ENCODE measurements at places on chromosomes 13 and 19.

- DNase-seq, result no peak
These were observed 5.0 kb upstream of the EML2 start for GRCh38 chr19:45643927-45644771.

- DNase-seq, result peak; percentile 23
These were observed 572 bp upstream of the FKBP8 start for GRCh38 chr19:18543814-18544475.

- peak; percentile 89 for DNase-seq
These were observed at the start of the genes ZNF490 and ZNF791 for GRCh38 chr19:12610540-12611360. TSS of gene ZNF490 (minus strand) at chr19:12610813. CDS start at chr19:12610680, 133 bp downstream. TSS of gene ZNF791 (plus strand) at chr19:12610920. CDS start at chr19:12611080, 160 bp downstream.

- no peak for DNase-seq
These were observed 6.6 kb downstream of the GRIN3B start for GRCh38 chr19:1006711-1007398.

DNA sequence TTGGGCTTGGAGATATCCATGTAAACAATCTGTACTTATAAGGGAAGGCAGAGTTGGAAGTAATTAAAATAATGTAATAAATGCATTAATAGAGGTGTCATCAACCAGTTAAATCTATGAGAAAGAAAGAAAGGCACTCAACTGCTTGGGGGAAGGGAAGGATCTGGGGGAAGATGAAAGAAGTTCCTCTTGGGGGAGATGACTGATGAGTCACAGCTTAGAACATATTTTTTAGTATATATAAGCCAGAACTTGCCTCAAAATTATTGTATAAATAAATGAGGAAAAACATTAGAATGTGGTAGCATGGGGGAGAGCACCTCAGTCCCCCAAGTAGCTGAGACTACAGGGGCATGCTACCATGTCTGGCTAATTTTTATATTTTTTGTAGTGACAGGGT lies 205.8 kb downstream of the GGACT start:
- DNase-seq, result no peak

GRCh38 chr13:113098162-113098732 lies 7.3 kb upstream of the F7 start:
- no peak for DNase-seq

DNA sequence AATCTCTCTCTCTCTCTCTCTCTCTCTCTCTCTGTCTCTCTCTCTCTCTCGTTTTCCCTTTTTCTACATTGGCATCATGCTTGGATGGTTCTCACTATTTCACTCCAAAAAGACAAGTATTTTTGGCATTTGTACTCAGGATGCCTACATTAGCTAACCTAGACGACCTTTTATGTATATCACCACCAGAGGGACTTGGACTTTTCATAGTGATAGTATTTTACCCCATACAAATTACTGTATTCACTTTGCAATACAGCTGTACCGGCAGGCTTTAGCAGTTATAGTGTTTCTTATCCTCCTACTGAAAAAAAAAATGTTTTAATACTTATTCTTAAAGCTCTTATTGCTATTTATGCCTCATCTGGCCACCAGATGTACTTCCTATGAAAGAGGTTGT lies 687.2 kb upstream of the KLHL1 start:
- DNase-seq, result no peak

- no peak for DNase-seq
These were observed 1.1 kb upstream of the WTIP start for GRCh38 chr19:34480491-34480890.

- no peak for DNase-seq
These were observed 16.3 kb downstream of the CILP2 start for GRCh38 chr19:19554074-19555023.

- no peak for DNase-seq
These were observed 10.8 kb downstream of the SUGP2 start for GRCh38 chr19:19022380-19022961.

GRCh38 chr19:9819596-9819909 lies 674 bp upstream of the FBXL12 start:
- DNase-seq, result no peak

GRCh38 chr13:74301258-74301935 lies 167.2 kb upstream of the KLF12 start:
- DNase-seq, result no peak

- no peak for DNase-seq
These were observed 22.0 kb downstream of the COL4A1 start for GRCh38 chr13:110284779-110285484.

Measured in stimulated activated CD8-positive, alpha-beta memory T cell treated with anti-CD3 and anti-CD28 coated beads, Interleukin-12 subunit alpha, Interleukin-12 subunit beta, amount 100 ng/mL, for 4 hours (primary cell).